ENCODE measurements at places on chromosomes 11 and 22. TPM values are rescaled to one million over a fixed set of nuclear protein-coding genes. Genes with fewer than 3 reads are reported as not detected.

Gene TNNI2
- 1.3 TPM for total RNA-seq

Gene UBQLNL
- 0.14 TPM for total RNA-seq

Gene SMIM35
- total RNA-seq: not detected

Gene SBF1
- total RNA-seq: 102 TPM

Gene MUC6
- total RNA-seq: 4.6 TPM

Gene PIK3IP1
- 6.2 TPM for total RNA-seq

DNA sequence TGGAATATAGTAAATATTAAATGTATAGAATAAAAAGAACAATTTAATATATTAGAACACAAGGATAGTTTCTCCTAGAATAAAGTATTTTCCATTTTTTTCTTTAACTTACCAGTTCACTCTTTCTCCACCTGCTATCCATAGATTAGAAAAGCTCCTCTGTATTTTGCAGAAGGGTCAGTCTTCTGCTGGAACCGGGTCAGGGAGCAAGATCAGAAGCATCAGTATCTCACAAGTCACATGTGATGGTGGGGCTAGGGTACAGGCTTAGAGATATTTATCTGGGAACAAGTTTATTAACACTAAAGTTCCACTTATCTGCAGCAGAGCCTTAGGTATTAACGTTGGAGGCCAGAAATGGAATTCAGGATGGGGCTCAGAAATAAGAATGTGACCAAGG, 17.3 kb upstream of the OR52A1 start:
- H3K4me1 ChIP-seq: no peaks in the 10 kb centered on the region
- no peak overlapping the region for H3K27ac ChIP-seq
- peaks cover 9% of the 10 kb centered on the region for H3K27me3 ChIP-seq
- H3K36me3 ChIP-seq: no peaks in the 10 kb centered on the region
- no peak for DNase-seq

- no peaks in the 10 kb centered on the region for H3K27me3 ChIP-seq
- H3K36me3 ChIP-seq: no peaks in the 10 kb centered on the region
- H3K27ac ChIP-seq: no peak overlapping the region
- H3K4me3 ChIP-seq: no peak overlapping the region
- H3K4me1 ChIP-seq: peaks cover 7% of the 10 kb centered on the region
Observed at GRCh38 chr11:36015799-36016198, 71.9 kb downstream of the LDLRAD3 start.

GRCh38 chr11:68913188-68913587, 9.5 kb downstream of the IGHMBP2 start:
- DNase-seq: no peak
- H3K27me3 ChIP-seq: no peaks in the 10 kb centered on the region
- no peak overlapping the region for H3K27ac ChIP-seq
- H3K4me3 ChIP-seq: no peak overlapping the region
- H3K4me1 ChIP-seq: no peaks in the 10 kb centered on the region
- H3K36me3 ChIP-seq: peaks cover 31% of the 10 kb centered on the region

DNA sequence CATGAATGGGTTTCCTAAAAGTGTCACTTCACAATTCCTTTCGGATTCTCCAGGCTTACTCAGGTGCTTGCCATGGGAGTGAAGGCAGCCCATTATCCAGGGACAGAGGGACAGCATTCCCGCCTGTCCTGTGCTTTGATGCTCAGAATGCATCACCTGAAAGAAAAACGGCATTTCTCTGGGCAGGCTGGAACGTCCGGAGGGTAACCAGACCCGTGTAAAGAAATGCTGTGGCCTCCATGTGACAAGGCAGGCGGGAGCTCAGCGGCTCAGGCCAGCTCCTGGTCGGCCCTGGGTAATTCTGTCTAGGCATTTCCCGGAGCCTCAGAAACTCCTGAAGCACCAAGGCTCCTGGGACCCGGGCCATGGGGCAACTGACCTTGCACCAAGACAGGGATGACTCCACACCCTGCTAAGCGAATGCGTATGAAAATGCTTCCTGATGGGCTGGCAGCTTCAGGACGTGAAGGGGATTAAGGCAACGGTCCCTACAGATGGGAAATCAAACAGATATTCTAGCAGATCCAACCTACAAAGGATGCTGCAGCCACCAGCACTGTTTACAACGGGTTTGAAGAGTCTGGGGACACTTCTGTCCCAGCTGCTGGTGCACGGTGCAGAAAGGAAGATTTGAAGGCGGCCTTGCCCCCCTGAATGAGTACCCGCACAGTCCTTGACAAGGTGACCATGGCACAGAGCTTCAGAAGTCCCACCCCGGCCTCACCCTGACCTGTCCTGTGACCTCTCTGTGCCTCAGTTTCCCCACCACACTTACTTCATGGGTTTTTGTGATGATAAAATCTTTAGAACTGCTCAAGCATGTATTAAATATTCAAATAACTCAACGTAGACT, 13.6 kb upstream of the FGF3 start:
- H3K4me1 ChIP-seq: peaks cover 10% of the 10 kb centered on the region
- no peak overlapping the region for H3K27ac ChIP-seq
- H3K27me3 ChIP-seq: peaks cover 13% of the 10 kb centered on the region
- no peaks in the 10 kb centered on the region for H3K36me3 ChIP-seq
- no peak overlapping the region for H3K4me3 ChIP-seq
